NCI-H2171 treated with DMSO at 0.1 percent for 48 hours (cell line): ENCODE measurements at places on chromosomes 2 and 18.

GRCh38 chr2:176138526-176138922 lies 9.0 kb downstream of the HOXD8 start:
- DNase-seq: no peak

DNA sequence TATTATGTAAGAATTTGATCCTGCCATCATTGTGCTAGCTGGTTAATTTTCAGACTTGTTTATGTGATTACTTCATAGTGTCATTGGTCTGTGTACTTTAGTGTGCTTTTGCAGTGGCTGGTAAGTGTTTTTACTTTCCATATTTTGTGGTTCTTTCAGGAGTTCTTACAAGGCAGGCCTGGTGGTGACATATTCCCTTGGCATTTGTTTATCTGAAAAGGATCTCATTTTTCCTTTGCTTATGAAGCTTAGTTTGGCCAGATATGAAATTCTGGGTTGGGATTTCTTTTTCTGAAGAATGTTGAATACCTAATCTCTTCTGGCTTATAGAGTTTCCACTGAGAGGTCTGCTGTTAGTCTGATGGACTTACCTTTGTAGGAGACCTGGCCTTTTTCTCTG lies 72.8 kb upstream of the MC4R start:
- no peak for DNase-seq

GRCh38 chr2:105291981-105292380 lies 37.6 kb downstream of the TGFBRAP1 start:
- DNase-seq: no peak

DNA sequence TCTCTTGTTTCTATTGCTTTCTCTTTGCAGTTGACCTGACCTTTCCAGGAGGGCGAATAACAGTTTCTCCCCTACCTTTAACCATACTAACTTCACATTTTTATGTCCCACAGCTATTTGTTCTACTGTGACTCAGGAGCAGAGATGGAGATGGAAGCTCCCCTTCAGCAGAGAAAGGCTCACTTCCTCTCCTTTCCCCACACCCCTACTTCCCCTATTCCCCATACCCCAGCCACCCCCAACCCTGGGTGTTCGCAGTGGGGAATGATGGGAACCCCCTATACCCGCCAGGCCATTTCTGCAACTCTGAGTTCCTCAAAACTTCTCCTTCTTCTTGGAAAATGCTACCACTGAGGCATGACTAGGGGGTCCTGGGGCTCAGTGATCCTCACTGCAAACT lies 285.4 kb upstream of the MGAT5 start:
- DNase-seq: no peak

- DNase-seq: no peak
These were observed 38.3 kb downstream of the GCA start for GRCh38 chr2:162382278-162382677.

- DNase-seq: no peak
These were observed 10.6 kb downstream of the CNDP1 start for GRCh38 chr18:74544898-74545297.

DNA sequence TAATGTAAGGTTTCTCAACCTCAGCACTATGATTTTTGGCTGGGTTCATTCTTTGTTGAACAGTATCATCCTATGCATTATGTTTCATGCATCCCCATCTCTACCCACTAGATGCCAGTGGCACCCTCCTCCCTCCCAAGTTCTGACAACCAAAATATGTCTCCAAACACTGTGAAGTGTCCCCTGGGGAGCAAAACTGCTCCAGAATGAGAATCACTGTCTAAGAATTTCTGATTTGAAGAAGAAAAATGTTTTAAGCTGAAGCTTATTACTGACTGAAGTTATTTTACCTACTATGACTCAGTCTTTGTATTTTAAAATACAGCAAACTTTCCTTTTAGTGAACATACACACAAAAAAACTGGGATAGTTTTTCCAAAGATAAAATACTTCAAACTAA lies 3.4 kb downstream of the THADA start:
- DNase-seq: no peak

DNA sequence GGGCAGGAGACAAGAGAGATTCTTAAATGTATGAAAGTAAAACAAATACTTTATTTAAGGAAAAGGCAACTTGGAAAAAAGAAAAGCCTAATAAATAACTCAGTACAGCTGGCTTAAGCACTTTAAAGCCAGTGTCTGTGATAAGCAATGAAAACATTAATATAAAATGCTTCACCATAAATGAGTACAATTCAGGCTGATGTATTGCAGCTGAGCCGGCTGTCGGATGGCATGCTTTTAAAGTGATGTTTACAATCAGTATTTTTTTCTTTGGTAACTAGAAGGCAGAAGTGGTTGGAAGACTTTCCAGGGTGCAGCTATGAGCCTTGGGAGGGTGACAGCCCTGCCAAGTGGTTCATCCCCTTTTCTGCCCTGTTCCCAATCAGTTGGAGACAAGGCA lies 58.7 kb upstream of the CELF4 start:
- DNase-seq: no peak

- DNase-seq: no peak
These were observed 48.5 kb downstream of the NAT8 start for GRCh38 chr2:73593680-73594079.

DNA sequence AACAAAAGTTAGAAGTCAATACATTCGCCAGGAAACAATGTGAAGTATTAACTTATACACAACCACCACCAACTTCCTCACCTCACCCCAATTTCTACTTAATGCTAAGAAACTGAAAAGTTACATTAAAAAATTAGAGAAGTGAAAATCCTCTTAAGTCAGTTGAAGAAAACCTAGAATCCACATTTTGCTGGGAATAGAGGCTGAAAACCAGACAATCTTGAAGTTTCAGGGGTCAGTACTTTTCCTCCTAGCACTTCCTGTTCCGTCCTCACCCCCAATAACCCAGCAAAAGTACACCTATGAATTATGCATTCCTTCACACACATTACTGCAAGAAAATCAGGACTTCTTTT lies 6.3 kb downstream of the YES1 start:
- DNase-seq: no peak

DNA sequence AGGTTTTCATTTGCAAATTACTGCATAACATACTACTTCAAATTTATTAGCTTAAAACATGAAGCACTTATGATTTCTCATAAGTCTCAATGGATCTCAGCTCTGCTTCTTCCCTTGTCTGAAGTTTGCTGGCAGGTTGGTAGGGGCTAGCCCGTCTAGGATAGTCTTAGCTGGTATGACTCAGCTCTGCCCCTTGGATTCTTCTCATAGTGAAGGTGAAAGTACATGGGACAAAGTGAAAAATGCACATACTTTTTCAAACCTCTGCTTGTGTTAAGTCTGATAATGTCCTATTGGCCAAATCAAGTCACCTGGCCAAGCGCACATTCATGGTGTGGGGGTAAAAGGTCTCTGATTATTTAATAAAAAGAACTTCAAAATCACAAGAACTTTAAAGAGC lies 184.8 kb upstream of the VWC2L start:
- no peak for DNase-seq

GRCh38 chr2:47485751-47486300 lies 82.9 kb downstream of the MSH2 start:
- no peak for DNase-seq

GRCh38 chr18:77111951-77112746 lies 20.4 kb downstream of the MBP start:
- no peak for DNase-seq

- no peak for DNase-seq
These were observed 5.4 kb upstream of the SPOPL start for GRCh38 chr2:138496096-138496651.

DNA sequence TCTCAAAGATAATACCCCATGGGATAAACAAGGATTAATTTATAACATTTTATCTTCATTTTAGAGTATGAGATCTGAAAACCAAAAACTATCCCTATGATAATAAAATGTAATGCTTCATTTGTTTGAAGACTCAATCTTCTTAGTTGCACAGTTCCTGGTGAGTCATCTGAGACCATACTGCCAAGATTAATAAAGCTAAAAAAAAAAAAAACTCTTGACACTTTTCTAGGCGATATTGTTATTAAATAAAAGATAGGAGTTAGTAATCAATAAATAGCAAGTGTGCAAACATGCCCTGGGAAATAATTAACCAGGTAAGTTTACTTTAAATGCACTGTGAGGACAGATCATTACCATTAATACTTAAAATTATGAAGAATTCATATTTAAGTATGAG lies 83.9 kb downstream of the RPE start:
- DNase-seq: no peak

DNA sequence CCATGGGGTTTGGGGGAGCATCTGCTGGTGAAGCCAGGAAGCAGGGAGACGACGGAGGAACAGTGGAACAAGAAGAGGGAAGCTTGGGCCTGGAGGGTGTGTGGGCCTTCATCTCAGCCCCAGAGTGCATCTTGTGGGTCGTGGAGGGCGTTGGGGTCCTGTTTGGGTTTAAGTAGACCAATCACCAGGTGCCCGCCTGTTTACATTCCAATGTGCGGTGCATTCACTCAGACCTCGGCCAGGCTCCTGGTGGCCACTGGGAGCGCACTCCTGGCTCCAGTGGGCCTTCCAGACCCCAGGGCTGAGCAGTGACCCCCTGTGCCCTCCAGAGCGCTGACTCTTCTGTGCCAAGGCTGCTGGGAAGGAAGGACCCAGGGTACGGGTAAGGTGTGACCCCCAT lies 293.7 kb downstream of the NDUFA10 start:
- no peak for DNase-seq

GRCh38 chr2:188383158-188383557 lies 91.5 kb downstream of the GULP1 start:
- no peak for DNase-seq

DNA sequence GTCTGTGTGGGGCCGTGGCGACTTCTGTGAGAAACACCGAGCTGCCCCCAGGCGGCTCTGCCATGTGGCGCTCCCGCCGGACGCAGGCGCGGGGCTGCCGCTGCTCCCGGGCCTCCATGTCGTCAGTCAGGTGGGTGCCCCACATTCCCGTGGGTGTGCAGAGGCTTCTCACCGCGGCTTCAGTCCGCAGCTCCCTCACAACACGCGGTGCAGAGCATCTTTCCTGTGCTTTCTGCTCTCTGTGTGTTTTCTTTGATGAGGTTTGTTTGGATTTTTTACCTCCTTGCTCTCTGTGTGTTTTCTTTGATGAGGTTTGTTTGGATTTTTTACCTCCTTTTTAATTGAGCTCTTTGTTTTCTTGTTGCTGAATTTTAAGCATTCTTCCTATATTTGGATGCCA lies 13.0 kb downstream of the AQP12A start:
- no peak for DNase-seq

DNA sequence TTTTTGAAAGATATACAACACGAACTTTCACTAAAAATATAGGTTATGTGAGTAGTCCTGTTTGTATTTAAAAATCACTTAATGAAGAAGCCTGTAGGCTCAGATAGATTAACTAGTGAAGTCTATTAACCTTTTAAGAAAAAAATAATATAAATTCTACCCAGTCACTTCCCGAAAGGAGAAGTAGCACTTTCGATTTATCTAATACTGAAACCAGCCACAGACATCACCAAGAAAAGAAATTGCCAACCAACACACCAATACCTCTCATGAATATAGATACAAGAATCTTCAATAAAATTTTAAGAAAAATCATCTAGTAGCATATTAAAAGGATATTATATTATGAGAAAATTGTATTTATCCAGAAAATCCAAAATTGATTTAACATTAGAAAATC lies 160.5 kb downstream of the GALNT13 start:
- no peak for DNase-seq

GRCh38 chr18:808502-808901 lies 3.5 kb downstream of the YES1 start:
- no peak for DNase-seq

DNA sequence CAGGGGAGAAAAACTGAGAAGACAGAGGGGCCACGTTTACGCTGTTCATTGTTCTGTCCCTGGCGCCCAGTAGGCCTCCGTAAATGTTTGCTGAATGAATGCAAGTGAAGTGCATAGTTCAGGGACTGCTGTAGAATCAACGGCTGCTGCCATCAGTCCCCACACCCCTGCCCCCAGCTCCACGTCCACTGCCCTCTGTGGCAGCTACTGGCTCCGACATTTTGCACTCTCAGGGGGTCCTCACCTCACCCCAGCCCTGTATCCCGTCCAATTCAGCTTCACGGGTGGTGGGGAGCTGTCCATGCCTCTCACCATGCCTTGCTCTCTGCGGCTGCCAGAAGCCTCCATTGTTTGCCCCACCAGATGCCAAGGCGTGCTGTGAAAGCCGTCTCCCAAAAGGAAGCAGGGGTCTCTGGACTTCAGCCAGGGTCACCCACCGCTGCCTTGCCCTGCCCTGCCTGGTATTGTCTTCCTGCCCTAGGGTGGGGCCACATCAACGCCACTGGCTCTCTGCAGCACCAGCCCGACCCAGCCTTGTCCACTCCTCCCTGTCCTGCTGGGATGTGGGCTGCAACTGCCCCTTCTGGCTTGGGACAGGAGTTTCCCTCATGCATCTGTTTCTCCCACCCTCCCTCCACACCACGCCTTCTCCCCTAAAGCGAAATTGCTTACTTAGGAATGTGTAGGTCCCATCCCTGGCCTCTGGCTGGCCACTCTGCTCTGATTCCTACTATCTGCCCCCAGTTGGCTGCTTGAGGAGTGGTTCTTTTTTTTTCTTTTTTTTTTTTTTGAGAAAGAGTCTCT lies 86.0 kb downstream of the RHOB start:
- no peak for DNase-seq

- DNase-seq: no peak
These were observed 9.5 kb upstream of the CNNM3 start for GRCh38 chr2:96806468-96807126.

DNA sequence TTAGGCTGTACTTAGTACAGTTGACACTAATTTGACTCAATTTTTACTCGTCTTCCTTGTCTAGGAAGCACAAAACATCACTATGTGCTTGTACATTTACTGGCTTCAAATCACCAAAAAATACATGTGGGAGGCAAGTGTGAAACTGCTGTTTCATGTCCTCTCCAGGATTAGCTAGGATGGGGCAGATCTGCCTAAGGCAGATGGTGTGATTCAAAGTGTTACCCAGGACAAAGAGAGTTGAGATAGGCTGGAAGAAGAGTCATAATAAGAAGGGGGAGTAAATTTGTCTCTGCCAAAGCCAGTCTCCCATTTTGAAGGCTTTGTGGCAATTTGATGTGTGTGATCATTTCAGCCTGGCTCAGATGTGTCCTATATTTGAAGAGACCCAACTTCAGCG lies 821.6 kb upstream of the ZEB2 start:
- no peak for DNase-seq

GRCh38 chr2:69948963-69949645 lies 12.3 kb downstream of the ASPRV1 start:
- DNase-seq: no peak

GRCh38 chr2:23615216-23616020 lies 230.4 kb downstream of the KLHL29 start:
- no peak for DNase-seq

GRCh38 chr2:25454824-25455611 lies 113.3 kb upstream of the DNMT3A start:
- DNase-seq: no peak

DNA sequence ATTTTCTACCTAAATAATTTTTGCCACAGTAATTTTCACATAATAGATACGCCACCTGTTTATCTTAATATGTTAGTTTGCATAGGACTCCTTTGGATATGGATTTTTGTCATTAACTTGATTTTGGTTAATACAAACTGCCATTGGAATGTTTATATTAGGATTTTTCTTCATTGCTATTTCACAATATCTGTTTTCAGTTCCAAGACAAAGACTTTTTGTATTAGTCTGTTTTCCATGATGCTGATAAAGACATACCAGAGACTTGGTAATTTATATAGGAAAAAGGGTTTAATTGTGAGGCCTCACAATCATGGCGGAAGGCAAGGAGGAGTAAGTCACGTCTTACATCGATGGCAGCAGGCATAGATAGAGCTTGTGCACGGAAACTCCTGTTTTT lies 503.1 kb upstream of the TMEFF2 start:
- DNase-seq: no peak
